Globus pallidus (tissue), 1 donor: ENCODE measurements at places on chromosomes 3 and 15.
A peak's percentile ranks its signal among the peaks of the same experiment; 100 is the strongest.

- DNase-seq = no peak
These were observed 1.1 kb upstream of the GABRB3 start for GRCh38 chr15:26773917-26774316.

DNA sequence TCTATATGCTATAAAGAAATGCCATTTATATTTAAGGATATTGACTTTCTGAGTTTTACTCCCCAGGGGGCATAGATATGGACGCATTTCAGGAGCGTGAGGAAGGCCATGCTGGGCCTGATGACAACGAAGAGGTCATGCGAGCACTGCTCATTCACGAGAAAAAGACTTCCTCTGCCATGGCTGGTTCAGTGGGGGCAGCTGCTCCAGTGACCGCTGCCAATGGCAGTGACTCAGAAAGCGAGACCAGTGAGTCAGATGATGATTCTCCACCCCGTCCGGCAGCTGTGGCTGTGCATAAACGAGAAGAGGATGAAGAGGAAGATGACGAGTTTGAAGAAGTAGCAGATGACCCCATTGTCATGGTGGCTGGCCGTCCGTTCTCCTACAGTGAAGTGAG is 38.4 kb downstream of the GTF2E1 start:
- no peak for DNase-seq

GRCh38 chr3:189365609-189366564 is 194.1 kb downstream of the TPRG1 start:
- no peak for DNase-seq

- DNase-seq = no peak
These were observed 86.7 kb downstream of the MAGI1 start for GRCh38 chr3:65951836-65952505.

- no peak for DNase-seq
These were observed 16.0 kb upstream of the ZNF710 start for GRCh38 chr15:89985111-89985510.

DNA sequence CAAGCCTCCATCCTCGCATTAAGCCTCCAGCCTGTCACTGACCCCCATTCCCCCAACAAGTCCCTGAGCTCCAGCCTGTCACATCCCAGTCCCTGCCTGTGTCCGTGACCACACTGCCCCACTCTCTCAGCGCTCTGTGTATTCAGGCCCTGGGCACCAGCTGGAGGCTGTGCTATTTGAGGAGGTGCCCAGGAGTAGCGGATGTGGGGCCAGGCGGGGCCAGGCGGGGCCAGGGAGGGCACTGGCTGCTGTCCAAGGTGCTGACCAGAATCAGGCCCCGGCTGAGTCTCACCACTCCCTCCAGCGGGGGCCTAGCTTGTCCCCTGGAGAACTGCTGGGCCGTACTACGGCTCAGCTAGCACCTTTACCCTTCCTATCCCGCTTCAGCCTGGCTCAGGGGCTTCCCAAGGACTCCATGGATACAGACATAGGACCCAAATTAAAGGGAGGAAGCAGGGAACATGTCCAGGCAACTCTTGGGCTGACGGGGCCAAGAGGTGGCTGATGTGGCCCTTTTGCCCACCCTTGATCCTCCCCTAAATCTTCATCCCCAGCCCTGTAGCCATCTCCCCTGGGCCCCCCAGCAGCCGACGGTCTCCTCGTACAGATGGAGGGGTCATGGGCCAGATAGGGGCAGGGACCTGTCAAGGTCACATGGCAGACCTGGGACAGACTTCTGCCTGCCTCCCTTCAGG is 1.1 kb downstream of the HHATL start:
- peak; percentile 95 for DNase-seq

GRCh38 chr15:42716125-42716524 is 20.8 kb downstream of the CDAN1 start:
- no peak for DNase-seq

DNA sequence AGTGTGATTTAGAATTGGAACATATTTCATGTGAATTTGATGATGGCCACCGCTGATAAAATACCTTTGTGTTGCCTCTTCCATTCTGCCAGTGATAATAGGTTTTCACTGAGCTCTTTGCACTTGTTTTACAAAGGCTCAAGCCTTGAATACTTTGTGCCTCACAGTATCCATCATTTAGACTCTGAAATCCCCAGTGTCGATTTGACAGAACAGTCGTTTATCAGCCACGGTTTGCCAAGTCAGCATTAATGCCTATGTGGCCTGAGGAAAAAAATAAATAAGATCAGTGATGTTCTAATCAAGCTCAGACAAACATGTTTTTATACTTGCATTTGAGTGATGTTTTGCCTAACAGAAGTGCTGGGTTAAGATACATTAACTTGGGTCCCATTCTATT is 399.1 kb downstream of the RBMS3 start:
- no peak for DNase-seq
